ENCODE measurements at places on chromosomes 12 and 14.

DNA sequence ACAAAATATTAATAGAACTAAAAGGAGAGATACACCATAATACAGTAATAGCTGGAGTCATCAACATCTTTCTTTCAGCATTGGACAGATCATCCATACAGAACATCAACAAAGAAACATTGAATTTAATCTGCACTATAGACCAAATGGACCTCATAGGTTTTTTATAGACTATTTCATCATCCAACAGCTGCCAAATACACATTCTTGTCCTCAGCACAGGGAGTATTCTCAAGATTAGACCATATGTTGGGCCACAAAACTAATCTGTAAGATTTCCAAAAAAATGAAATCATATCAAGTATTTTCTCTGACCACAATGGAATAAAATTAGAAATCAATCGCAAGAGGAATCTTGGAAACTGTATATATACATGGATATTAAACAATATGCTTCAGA, 86.9 kb downstream of the FSCB start:
- DNase-seq: no peak

GRCh38 chr14:75545907-75546306, 23.6 kb downstream of the BATF start:
- no peak for DNase-seq

DNA sequence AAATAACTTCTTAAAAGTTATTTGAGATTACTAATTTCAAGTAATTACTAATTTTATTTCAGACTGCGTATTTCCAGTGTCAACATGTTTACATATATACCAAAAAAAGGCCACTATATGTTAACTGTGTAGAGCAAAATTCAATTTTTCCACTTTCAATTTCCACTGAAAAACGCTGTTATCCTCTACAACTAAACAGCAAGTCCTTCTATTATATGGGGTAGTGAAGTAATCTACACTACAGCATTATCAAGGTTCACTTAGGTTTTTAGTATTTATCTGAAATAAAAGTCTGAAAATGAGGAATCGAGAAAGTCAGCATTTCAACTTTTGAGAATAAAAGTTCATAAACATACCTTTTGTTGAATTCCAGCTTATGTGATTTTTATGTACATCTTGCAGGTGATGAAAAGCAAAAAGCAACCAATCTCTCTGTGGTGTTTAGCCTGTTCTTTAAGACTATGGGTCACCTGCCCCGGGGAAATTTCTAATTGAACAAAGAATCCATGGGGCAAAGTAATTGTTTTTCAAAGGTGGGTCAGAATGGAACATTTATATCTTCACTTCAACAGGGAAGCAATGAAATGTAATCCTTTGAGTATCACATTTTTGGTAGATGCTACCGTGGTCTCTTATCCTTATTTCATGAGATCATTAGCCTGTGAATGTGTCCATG, 3.3 kb downstream of the BTG1 start:
- no peak for DNase-seq

GRCh38 chr14:28746247-28746646, 20.3 kb upstream of the FOXG1 start:
- no peak for DNase-seq

DNA sequence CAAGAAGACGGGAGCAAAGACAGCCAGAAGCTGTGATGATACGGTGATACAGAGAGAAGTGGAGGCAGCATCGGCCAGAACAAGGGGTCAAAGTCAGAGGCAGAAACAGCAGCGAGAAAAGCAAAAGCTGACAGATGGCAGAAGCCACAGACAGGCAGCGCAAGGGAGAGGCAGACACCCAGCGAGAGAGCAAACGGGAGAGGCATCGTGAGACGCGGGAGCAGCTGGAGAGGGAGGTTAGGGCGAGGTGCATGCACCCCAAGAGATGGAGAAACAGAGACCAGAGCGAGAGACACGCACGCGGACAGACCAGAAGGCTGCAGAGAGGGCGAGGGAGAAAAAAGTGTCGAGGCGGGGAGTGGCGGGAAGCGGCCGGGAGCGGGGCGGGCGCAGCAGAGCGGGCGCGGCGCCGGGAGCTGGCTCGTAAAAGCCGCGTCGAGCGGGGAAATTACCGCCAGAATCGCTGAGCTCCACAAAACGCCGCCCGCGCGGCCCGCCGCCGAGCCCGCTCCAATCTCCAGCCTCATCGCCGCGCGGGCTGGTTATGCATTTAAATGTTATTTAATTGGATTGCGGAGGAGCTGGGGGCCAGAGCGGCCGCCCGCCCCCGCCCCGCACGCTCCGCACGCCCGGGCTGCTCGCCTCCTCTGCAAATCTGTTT, 15.6 kb downstream of the SMUG1 start:
- no peak for DNase-seq

DNA sequence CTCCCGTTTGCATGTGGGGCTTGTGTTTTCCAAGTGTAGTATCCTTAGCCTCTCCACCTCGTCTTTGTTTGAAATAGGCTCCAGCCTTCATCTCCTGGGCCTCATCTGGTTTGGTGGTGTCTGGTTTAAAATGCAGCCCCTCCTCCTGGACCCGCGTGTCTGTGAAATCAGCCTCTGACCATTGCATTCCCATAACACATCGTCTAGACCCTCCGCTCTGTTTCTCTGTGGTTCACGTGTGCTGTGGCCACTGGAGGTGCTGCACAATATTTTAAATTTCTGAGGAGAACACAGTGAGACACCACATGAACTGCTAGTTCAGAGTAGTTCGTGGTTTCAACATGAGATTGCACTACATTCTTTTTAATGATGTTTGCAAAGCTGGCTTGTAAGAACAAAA, 35.6 kb downstream of the UBE3B start:
- DNase-seq: no peak

- no peak for DNase-seq
Observed at GRCh38 chr12:118495296-118495695, 118.9 kb downstream of the SUDS3 start.

GRCh38 chr14:79436335-79436734, 775.0 kb downstream of the DIO2 start:
- DNase-seq: no peak

DNA sequence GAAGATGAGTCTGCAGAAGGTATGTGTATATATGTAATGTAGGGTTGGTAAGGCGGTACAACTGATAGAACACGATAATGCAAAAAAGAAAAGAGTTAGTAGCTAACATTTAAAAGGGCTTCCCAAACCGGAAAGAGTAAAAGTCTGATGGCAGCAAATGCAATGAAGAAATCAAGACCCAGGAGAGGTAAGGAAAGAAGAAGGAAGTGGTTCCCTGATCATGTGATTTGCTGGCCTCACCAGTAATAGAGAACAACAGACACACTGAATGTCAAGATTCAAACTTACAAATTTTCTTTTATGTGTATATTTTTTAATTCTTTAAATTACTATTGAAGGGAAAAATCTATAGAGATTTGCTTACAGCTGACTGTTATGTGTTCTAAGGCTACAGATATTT, 18.4 kb downstream of the ZFC3H1 start:
- DNase-seq: no peak

DNA sequence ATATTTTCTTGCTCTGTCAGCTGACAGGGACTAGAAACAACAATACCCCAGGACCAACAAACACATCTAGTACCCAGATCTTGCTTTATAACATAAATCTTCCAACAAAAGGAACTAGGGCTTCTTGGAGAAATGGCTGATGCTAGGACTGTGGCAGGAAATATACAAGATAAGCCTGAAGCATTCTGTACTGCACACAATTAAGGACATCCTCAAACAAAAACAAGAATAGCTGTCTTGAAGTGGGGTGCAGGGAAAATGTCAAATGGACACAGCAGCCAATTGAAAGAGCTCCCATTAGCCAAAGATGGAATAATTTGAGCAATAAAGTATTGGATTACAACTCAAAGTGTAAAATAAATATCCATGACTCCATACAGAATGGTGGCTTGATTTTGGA, 50.0 kb downstream of the LGMN start:
- no peak for DNase-seq

GRCh38 chr12:30823764-30824163, 69.0 kb upstream of the CAPRIN2 start:
- DNase-seq: no peak

GRCh38 chr12:112967858-112968257, 10.5 kb upstream of the OAS2 start:
- DNase-seq: no peak

DNA sequence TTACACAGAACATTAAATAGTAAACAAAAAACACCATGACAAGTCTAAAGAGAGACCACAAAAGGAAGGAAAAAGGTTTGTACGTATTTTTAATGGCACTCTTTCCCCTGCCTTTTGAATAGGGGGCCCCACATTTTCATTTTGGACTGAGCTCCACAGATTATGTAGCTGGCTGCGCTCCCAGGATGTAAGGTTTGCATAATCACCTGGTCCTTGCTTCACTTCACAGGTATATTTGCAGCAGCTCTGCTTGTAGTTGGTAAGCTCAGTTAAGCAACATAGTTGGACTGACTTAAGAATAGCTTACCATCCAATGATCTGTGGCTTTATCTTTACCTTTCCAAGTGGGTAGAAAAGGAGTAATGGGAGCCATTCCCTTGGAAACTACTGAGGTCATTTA, 454.7 kb downstream of the APAF1 start:
- no peak for DNase-seq

- no peak for DNase-seq
Observed at GRCh38 chr14:31881531-31882310, 195.4 kb upstream of the ARHGAP5 start.

GRCh38 chr12:14771651-14772137, 31.6 kb downstream of the WBP11 start:
- no peak for DNase-seq

DNA sequence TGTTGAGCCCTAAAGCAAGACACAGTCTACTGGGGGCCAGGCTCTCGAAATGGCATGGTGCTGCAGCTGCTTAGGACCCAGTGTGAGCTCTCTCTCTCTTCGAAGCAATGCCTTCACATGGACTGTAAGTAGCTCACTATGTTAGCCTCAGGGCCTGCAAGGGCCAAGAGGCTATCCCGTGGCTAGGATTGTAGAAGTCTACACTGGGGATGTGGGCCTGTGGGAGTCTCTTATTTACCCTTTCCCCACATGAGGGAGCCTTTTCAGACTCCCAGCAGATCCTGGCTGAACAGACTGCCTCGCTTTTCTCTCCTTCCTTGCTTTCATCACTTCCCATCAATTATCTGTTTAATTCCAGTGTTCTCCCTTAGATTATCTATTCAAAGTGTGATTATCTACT, 101.4 kb downstream of the GPR65 start:
- DNase-seq: no peak

DNA sequence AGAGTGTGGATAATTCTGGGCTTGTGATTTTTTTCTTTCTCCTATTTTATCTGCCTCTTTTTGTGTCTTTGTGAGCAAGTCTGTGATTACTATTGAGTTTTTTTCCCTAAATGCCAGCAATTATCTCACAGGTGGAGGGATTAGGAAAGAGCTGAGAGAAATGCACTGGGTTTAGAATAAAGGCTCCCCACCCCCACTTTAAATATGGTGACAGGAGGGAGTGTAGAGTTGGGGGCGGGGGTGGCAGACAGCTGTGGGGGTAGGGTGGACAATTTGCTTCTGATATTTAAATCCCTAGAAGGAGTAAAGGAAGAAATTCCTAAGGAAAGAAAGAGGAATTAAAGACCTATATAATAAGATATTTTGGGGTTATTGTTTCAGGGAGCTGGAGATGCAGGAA, 145.9 kb downstream of the NRXN3 start:
- DNase-seq: no peak

DNA sequence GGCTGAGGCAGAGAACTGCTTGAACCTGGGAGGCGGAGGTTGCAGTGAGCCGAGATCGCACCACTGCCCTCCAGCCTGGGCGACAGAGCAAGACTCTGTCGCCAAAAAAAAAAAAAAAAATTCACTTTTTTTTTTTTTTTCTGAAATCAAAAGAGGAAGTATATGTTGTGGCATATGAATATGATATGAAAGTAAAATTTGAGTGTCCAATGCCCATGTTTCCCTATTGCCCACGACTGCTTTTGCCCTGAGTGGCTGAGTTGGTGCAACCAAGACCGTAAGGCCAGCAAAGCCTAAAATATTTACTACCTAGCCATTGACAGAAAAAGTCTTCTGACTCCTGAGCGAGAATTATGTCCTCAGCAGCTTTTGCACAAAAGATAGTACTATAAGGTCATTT, 101.7 kb upstream of the PARP11 start:
- DNase-seq: no peak

- DNase-seq: no peak
Observed at GRCh38 chr12:26798023-26798422, 35.0 kb downstream of the ITPR2 start.

GRCh38 chr12:13812168-13812567, 169.2 kb downstream of the GRIN2B start:
- DNase-seq: no peak

DNA sequence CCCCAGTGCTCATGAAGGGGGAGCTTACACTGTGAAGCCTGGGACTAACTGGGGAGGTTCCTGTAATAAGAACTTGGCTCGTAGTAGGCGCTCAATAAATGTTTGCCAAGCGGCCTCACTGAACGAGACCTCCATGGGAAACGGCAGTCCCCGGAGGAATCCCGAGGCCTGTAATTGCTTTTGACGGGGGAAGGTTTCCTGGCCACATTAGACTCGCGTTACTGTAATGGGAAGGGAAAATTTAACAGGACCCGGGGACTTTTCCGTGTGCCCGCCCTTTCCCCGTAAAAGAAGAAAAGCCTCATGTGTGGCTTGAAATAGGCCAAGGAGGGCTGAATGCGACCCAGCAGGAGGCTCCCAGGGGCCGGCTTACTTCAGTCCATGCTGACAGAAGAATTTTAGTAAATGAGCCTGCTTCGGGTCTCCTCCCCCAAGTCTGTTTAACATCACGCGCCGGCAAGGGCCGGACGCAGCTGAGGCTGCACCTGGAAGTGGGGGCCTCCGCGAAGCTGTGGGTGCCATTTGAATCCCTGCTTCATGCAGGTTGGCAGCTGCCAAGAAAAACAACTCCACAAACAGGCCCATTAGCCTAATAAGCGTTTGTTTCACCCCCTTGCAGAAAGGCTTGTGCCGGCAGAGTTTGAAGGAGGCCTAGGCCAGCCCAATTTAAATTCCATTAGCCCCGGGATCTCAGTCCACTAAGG, 39.8 kb upstream of the PWP1 start:
- DNase-seq: no peak

DNA sequence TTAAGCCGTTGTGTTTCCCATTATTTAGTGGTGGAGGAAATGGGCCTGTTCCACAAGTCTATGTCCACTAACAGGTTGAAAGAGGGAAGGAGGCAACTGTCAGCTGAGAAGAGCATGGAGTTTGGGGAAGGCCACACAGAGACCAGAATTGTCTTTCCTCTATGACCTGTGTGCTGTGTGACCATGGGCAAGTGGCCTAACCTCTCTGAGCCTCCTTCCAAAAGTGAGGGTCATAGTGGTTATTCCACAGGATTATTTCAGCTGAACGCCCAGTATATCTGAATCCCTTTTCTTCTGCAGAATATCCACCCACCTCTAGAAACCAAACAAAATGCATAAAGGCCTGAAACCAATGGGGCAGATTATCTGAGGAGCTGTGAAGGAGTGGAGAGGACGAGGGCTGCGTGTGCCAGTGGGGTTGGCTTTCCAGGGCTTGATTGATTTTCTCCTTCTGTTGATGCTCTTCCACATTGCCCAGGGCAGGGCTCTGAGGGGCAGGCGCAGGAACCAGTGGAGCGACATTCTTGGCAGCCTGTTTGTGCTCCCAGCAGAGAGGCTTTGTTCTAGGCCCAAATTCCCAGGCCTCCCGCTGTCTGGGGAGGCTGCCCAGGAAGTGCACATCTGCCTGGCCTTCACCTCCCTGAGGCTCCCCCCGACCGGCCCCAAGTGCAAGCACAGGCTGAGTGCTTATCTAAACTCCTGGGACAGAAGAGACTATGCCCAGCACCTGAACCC, 452.7 kb downstream of the BCL11B start:
- DNase-seq: no peak
